ENCODE measurements at places on chromosomes 16 and 17. TPM values are rescaled to one million over a fixed set of nuclear protein-coding genes. Genes with fewer than 3 reads are reported as not detected.

GRCh38 chr17:45757431-45758218 is 26.5 kb upstream of the CRHR1 start:
- DNase-seq: no peak

DNA sequence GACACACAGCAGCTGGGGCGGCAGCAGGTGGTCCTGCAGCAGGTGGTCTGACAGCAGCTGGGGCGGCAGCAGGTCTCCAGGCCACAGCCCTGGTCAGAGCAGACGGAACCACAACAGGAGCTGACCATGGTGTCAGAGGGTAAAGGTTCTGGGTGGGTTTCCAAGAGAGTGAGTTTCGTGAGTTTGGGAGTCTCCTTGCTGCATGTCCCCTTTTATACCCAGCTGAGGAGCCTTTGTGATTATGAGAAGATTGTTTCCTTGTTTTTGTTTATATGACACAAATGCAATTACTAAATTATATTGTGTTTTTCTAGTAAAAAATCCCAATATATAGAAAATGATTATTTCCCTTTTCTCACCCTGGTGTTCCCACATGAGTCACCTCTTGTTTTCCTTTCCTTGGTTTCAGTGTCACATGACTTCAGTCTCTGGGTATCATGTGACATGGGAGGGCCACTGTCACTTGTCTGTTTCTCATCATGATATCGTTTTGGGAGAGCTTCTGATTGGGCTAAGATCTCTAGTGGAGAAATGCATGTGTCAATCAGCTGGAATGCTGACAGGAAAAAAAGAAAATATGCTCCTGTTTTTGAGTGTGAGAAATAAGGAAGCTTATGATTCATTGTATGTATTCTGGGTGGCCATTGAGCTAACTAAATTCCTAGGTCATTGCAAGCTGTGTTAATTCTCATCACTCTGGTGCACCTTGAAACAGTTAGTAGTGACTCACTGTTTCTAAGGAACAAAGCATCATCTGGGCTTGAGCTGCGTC is at the start of gene KRTAP4-6:
TSS of gene KRTAP4-6 (minus strand) at position 185 of the 772 bp plus-strand sequence. CDS start at position 128, 57 bp downstream.
- DNase-seq: no peak

CRHR1 gene
- not detected for total RNA-seq

GRCh38 chr17:3890082-3890877 is 2.6 kb downstream of the CAMKK1 start:
- DNase-seq: peak; percentile 79

- peak; percentile 52 for DNase-seq
Measured at GRCh38 chr17:21282231-21282630, 2.3 kb upstream of the MAP2K3 start.

DNA sequence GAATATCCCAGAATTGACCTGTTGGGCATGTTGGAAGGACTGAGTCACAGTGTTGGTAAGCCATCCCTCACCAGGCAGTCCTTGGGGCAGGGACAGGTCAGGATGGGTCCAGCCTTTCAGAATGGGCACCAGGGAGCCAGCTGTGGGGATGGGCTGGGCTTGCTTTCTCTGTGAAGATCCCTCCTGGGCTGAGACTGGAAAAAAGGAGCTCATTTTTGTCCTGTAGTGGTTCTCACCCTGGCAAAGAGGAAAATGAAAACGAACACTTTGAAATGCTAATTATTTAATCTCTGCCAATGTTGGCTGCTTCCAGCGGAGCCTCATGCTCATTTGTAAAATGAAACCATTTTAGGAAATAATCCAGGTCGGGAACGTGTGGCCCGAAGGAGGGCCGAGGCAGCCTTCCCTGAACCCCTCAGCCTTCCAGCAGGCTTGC is 237.5 kb upstream of the SALL1 start:
- no peak for DNase-seq

Measured in left cardiac atrium (tissue), 4 donors.